PC-9 (cell line): ENCODE measurements at places on chromosomes 16 and 17. TPM values are rescaled to one million over a fixed set of nuclear protein-coding genes. Genes with fewer than 3 reads are reported as not detected.

DNA sequence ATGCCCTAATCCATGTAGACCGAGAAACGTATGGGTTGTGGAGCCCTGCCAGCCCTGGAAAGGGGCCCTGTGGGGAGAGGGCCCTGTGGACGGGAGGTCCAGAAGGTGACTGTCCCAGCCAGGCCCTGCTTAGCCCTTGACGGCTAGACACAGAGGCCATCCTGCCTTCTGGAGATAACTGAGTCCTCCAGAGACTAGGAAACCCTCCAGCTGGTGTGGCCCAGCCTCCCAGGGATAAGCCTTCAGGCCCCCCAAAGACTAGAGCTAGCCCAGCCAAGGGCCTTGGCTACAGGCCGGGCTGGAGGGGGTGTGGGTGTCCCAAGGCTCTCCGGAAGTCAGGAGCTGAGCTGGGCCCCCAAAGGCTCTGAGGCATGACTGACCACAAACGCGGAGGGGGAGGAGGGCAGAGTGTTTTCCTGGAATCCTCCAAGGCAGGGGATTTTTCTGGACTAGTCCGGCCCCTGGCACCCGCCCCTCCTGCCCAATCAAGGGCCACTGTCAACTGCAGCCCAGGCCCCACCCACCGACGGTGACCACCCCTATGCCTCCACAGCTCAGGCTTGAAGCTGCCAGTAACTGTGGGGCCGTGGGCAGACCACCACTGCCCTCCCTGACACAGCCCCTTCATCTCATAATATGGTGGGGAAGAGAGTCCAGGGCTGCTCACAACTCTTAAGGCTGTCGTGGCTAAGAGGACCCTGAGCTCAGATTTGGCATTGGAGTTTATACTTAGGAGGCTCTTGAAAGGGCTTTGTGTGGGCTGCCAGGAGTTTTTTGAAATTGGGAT is 885 bp upstream of the VASN start:
- no peak for DNase-seq

GRCh38 chr17:48636177-48637018 is 10.2 kb upstream of the HOXB9 start:
- DNase-seq: peak; percentile 59

DNA sequence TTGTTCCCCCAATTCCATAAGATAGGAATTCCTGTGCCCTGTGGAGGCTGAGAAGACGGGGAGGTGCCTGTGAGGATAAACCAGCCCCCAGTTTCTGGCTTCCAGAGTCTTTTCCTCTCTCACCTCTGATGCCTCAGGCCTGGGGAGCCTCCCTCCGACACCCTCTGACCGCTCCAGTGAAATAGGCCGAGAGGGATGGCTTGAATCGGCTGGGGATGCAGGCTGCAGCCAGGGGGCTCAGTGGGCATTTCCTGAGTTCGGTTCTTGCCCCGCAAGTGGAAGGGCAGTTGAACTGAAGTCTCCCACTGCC is 339.4 kb downstream of the SEC14L1 start:
- DNase-seq: no peak

GRCh38 chr17:66348584-66349165 is 46.3 kb downstream of the PRKCA start:
- peak; percentile 7 for DNase-seq

- no peak for DNase-seq
These were observed 4.1 kb upstream of the TRARG1 start for GRCh38 chr17:1275205-1275961.

DNA sequence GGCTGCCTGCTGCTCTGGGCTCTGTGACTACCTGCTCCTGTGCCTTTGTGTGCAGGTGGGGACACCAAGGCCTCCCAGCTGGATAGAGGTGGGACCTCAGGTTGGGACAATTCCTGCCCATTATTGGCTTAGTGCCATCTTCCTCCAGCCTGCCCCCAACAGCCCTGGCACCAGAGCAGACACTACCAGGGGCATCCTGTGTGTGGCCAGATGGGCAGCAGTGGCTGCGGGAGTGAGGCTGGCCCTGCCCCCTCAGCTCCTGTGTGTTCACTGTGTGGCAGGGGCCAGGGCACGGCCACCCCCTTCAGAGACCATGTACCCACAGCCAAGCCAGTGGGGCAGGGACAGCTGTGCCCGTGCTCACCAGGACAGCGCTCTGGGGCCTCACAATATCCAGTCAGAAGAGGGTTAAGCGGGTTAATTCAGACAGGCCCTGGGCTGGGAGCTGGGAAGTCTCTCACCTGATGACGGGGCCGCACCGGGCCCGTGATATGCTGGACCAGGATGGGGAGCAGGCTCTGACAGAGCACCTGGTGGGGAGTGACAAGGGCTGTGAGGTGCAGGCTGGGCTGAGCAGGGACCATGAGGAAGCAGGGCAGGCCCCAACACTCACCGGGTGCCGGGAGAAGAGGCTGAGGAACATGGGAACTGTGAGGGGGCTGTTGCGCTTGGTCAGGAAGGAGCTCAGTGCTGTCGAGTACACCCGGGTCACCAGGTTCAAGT is 13.0 kb downstream of the MYBBP1A start:
- no peak for DNase-seq

- DNase-seq: no peak
These were observed 4.7 kb upstream of the CACNG4 start for GRCh38 chr17:66959641-66960375.

- peak; percentile 12 for DNase-seq
These were observed 1.0 kb downstream of the RHBDF2 start for GRCh38 chr17:76500074-76500746.

DNA sequence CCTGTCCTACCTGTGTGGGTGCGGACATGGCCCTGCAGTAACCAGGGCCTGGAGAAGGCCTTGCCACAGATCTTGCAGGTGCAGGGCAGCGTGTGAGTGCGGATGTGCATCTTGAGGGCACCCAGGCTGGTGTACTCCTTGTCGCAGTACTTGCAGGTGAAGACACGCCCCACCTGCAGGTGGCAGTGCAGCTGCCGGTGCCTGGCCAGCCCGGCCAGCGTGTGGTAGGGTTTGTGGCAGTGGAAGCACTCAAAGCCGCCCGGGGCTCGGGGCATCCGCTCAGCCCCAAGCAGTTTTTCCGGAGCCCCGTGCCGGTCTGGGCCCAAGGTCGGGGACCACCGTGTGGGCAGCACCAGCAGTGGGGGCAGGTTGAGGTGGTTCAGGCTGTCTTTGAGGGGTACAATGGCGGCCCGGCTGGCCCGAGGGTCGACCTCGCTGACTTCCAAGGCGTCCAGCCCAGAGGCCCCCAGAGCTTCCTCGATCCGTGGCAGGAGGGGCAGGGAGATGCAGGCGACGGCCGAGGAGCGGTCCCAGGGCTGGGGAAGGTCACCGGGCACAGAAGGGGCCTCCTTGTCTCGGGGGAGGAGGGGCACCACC is 5.1 kb downstream of the SNAI3 start:
- DNase-seq: peak; percentile 36

GRCh38 chr17:76366247-76366646 is 12.5 kb upstream of the PRPSAP1 start:
- DNase-seq: no peak

DNA sequence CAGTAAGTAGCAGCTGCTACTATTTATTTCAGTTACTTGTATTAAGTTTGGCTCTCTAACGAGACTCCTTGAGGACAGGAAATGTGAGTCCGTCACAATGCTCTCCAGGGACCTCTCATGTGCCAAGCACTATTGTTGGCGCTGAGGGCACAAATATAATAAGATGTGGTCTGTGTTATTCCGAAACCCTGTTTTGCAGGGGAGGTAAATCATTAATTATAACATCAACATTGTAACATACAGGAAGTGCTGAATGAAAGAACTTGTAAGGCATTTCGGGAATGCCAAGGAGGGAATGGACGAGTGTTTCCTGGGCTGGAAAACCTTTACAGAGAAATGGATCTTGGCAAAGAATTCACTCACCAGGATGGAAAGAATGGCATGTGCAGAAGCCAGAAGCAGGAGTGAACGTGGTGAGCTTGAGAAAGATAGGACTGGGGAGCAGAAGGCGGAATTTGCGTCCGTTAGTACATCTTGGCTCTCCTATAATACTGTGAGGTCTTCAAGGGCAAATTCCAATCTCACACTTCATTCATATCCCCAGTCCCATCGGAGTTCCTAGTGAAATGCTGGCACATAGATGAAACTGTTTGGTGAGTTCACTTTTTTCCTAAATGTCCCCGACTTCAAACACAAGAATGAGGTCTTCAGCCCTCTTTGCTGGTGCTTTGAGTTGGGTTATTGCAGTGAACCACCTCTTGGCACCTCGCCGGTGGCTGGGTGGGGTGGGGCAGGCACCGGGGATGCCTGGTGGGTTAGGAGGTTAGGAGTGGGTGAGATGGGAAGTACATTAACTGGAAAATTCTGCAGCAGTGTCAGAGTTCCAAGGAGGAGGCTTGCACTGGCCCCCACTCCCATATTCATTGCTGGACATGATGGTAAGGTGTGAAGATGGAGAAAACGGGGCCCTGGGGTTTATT is 11.5 kb downstream of the TAC4 start:
- DNase-seq: no peak

DNA sequence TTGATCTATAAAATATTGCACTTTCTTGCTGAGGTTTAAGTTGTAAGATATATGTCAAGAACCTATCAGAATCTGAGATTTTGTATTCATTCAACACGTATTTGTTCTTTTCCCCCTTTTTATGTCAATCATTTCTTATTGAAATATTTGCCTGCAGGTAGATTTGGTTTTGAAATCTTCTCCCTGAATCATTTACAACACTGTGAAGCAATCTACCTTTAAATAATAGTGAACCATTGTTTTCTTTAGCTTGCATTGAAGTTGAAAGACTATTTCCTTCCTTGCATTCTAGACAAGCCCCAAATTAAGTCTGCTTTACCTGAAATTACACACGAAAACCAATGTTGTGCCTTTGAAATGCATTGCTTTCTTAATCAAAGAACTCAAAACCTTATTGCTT is 460.2 kb downstream of the KIF2B start:
- no peak for DNase-seq

GRCh38 chr17:12789075-12789480 is 220 bp upstream of the ARHGAP44 start:
- DNase-seq: no peak

DNA sequence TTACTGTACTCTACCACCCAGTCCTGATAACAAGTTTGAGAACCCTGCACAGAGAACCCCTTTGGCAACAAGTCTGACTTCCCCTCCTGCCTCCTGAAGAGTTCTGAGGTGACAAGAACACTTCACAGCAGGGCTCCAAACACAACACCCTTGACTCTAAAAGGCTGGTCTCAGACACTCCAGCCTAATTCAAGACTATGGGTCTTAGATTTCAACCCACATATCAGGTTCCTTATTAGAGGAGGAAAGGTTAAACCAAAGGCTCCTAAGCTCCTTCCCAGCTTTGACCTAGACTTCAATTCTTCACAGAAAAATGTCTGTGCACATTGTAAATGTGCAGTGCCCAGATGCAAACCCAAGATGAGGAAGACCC is 23.0 kb downstream of the RANBP10 start:
- DNase-seq: no peak

DNA sequence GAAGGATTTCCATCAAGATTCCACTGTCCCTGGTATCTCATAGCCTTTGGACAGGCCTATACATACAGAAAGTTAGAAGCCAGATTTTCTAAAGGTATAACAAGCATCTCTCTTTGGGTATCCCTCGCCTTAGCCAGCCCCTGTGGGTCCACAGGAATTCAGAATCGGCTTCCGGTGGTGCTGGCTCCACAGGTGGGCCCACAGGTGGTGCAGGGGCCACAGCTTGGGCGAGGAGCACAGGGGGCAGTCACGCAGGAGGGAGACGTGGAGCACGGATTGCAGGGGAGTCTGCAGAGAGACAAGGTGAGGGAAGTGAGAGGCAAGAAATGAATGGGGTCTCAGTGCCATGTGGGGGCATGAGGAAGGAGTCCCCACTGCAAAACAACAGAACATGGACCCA is 3.5 kb downstream of the KRT38 start:
- no peak for DNase-seq

DNA sequence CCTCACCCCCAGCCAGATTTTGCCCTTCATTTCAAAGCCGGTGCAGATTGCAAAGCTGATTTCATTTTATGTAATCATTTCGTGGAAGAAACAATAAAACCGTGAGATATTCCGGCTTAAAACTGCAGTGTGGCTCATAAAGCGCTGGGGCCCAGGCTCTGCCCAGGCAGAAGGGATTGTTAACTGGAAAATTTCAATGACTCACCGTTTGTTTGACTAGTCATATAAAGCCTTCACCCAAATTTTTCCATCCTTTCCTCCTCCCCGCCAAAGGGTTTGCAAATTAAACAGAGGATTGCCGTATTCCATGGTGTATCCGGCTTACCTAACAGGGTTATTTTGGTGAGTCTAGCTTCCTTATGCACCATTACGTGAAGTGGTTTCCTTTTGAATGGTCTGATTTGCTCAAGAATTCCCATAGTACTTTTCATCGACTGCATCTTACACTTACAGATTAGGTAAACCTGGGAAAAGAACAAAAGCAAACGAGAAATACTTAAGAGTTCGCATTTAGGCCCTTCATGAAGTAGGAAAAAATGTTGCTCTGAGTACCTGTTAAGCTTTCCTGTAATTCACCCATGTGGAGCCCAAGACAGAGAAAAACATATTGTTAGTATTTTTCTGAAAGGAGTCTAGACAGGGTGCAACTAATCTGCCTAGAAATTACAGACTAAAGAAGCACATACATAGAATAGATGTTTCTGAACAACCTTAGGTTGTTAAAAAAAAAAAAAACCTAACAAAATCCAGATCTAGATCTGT is 949 bp upstream of the GSPT1 start:
- DNase-seq: peak; percentile 70

GRCh38 chr17:68054296-68054900 is 18.9 kb downstream of the KPNA2 start:
- DNase-seq: no peak

DNA sequence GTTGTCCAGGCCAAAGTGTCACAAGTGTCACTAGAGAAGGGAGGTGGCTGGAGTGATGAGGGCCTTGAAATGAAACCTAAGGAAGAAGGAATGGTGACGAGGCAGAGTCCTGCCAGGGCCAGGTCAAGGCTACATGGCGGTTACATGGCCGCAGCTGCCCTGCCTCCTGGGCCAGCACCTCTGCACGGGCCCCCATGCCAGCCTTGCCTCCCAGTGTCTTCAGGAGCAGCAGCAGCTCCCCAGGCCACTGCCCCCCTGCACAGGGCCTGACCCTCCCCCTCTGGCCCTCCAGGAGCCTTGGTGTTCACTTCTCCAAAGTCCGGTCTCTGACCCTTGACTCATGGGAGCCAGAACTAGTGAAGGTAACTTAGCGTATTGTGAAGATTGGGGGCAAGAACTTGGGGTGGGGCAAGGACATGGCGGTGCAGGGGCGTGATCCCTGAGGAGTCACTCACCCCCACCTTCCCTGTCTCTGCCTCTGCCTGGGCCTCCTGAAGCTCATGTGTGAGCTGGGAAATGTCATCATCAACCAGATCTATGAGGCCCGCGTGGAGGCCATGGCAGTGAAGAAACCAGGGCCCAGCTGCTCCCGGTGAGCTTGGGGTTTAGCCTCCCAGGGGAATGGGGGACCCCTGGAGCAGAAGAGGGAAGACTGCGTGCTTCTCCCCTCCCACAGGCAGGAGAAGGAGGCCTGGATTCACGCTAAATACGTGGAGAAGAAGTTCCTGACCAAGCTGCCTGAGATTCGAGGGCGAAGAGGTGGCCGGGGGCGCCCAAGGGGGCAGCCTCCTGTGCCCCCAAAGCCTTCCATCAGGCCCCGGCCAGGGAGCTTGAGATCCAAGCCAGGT is 4.1 kb upstream of the KCTD11 start:
- no peak for DNase-seq

The KLHDC4 gene
- 66.5 and 74.2 TPM in 2 replicates for total RNA-seq

The USP32 gene
- 32.3 and 32.6 TPM in 2 replicates for total RNA-seq

The ARMC7 gene
- total RNA-seq: 19.2 and 20.5 TPM in 2 replicates

The SLC6A4 gene
- not detected in 2 replicates for total RNA-seq

The CDC42EP4 gene
- 48.4 and 52.0 TPM in 2 replicates for total RNA-seq

The ALOX12B gene
- not detected in 2 replicates for total RNA-seq

The ABCC12 gene
- total RNA-seq: not detected in 2 replicates

The ABCA6 gene
- total RNA-seq: not detected in 2 replicates

The CCL15 gene
- total RNA-seq: not detected in 2 replicates
